ENCODE measurements at places on chromosomes 1 and 21.

DNA sequence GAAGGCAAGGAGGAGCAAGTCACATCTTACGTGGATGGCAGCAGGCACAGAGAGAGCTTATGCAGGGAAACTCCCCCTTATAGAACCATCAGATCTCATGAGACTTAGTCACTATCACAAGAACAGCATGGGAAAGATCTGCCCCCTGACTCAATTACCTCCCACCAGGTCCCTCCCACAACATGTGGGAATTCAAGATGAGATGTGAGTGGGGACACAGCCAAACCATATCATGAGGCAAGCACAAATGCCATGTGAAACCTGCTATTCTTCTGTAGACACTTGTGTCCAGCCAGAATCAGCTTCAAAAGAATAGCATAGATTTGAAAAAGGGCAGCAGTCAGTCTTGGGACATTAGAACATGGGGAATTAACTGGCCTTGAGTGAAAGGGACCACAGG, 32.2 kb upstream of the UBE2U start:
- DNase-seq, result no peak

DNA sequence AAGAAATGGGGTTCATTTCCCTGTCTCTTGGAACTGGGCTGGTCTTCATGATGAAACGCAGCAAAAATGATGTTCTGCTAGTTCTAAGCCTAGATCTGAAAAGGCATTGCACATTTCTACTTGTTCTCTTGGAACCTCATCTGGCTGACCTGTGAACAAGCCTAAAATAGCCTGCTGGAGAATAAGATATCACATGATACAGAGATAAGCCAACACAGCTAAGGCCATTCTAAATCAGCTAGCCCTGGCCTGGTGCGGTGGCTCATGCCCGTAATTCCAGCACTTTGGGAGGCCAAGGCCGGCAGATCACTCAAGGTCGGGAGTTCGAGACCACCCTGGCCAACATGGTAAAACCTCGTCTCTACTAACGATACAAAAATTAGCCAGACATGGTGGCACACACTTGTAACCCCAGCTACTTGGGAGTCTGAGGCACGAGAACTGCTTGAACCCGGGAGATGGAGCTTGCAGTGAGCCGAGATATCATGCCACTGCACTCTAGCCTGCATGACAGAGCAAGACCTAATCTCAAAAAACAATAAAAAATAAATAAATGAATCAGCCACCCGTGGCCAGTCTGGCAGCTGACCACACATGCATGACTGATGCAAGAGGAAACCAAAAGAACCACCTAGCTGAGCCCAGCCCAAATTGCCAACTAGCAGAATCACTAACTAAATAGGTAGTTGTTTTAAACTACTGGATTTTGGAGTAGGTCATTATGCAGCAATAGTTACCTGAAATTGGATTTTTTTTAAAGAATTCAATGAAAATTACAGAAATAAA, 18.0 kb downstream of the CD244 start:
- no peak for DNase-seq

DNA sequence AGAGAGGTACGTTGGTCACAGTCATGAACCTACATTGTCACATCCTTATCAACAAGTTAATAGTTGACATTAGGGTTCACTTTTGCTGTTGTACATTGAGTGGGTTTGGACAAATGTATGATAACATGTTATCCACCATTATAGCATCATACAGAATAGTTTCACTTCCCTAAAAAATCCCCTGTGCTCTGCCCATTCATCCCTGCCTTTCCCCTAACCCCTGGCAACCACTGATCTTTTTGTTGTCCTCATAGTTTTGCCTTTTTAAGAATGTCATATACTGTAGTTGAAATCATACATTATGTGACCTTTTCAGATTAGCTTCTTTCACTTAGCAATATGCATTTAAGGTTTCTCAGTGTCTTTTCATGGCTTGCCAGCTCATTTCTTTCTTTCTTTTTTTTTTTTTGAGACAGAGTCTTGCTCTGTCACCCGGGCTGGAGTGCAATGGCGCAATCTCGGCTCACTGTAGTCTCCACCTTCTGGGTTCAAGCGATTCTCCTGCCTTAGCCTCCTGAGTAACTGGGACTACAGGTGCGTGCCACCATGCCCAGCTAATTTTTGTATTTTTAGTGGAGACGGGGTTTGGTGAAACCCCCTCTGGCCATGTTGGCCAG, 50.6 kb downstream of the UCK2 start:
- DNase-seq, result no peak

GRCh38 chr1:89725631-89726030, 92.7 kb downstream of the LRRC8C start:
- no peak for DNase-seq

GRCh38 chr1:116374353-116375147, 1.5 kb downstream of the ATP1A1 start:
- no peak for DNase-seq

GRCh38 chr1:33893147-33893830, 29.4 kb downstream of the HMGB4 start:
- no peak for DNase-seq

- DNase-seq, result no peak
Measured at GRCh38 chr21:36350282-36350910, 30.4 kb downstream of the MORC3 start.

GRCh38 chr1:19229828-19230325, 19.8 kb upstream of the UBR4 start:
- no peak for DNase-seq

GRCh38 chr1:218869276-218869675, 304.4 kb upstream of the LYPLAL1 start:
- DNase-seq, result no peak

DNA sequence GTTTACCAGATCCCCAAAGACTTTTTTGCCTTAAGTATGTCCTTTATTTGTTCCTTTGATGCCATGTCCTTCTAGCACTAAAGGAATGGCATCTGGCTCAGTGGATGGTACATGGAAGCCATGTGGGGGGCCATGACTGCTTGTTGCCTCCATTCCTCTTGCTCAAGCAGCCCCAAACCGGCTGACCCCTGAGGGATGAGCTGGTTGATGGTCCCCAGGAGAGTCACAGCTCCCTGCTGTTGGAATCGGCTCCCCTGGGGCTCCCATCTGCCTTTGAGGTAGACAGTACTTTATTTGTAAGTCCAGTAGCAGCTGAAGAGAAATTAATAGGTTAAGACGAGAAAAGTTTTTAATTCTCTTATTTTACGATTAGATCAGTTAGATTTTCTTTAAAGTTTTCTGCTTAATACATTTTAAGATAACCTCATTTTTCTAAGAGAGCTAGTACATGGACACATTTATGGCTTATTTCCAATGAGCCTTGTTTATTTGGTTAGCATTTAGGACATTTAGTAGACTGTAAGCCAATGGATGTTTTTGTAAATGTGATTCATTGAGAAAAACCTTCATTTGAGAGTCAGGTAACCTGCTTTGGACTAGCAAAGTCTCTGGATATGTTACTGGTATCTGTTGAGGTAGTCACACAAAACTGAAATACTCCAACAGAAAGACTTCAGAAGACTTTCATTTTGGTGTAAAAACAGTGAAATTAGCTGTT, 88.2 kb downstream of the CAMTA1 start:
- DNase-seq, result no peak

DNA sequence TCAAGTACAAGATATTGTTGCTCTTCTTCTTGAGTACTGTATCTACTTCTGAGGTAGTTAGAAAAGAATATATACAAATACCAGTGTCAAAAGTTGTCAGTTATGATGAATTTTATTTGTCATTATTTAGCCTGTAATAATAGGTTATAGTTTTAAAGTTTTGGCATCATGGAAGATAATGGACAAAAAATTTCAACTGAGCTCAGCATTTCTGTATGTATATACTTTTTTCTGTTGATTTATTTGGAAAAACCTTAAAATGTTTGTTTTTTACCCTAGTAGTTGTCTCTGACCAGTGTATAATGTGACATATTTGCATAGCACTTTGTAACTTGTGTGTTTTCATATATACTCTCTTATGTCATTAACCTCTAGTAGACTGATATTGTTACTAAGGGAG, 11.1 kb downstream of the SLC35A3 start:
- no peak for DNase-seq

DNA sequence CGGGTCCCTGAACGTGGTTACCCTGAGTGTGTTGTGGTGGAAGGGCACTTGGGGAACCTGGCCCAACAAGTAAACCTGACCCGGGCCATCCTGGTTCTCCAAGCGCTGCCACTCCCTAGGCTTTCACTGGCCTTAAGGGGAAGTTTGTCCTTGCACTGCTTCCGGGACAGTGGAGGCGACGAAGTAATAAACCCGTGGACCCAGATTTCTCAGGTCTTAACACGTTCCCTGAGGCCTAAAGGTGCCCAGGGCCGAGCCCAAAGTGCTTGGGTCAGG, 261 bp upstream of the CCDC24 start:
- DNase-seq, result no peak

- no peak for DNase-seq
Measured at GRCh38 chr1:199113265-199113869, 474.5 kb downstream of the PTPRC start.

DNA sequence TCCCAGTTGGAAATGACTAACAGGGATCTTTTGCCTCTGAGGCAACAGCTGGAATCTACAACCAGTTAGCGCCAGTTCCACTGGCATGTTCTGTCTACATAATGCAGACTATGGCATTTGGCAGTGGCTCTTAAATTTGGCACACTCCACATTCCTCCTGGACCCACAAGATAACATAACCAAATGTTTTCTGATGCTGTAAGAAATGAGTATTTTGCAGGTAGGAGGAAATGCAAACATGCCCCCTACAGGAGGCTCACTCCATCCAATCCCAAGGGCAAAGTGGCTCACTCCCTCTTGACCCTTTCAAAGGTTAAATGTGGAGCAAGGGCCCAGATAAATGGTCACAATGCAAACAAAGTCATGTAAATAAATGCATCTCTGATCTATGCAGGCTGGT, 129.2 kb upstream of the PROX1 start:
- no peak for DNase-seq

GRCh38 chr1:89465201-89465600, 59.4 kb upstream of the LRRC8B start:
- no peak for DNase-seq

GRCh38 chr1:114316204-114316603, 162.5 kb upstream of the SYT6 start:
- DNase-seq, result no peak

- DNase-seq, result peak; percentile 52
Measured at GRCh38 chr1:225772323-225772768, 5.3 kb upstream of the SRP9 start.

DNA sequence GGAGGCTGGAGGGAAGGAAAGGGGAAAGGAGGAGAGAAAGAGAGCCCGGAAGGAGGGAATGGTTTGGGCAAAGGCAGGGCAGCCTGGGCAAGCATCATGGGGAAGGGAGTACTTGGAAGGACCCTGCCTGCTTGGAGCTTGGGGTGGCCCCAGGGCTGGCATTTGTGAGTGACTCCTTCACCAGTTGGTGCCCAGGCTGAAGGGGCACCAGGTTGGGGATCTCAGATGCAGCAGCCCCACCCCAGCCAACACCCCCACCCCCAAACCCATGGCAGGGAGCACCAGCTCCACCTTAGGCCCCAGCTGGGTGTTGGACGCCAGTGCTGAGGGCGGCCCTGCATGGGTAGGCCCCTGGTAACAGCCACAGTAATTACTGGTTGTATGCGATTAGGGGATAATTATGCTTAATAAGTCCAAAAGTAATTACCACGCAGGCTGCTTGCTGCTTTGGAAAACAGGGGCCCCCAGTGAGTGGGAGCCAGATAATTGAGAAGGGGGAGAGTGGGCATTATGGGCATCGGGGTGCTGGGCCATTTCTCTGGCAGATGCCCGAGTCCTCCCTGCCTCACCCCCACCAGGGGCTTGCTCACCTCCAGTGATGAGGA, 78.3 kb downstream of the VWA5B1 start:
- peak; percentile 88 for DNase-seq

DNA sequence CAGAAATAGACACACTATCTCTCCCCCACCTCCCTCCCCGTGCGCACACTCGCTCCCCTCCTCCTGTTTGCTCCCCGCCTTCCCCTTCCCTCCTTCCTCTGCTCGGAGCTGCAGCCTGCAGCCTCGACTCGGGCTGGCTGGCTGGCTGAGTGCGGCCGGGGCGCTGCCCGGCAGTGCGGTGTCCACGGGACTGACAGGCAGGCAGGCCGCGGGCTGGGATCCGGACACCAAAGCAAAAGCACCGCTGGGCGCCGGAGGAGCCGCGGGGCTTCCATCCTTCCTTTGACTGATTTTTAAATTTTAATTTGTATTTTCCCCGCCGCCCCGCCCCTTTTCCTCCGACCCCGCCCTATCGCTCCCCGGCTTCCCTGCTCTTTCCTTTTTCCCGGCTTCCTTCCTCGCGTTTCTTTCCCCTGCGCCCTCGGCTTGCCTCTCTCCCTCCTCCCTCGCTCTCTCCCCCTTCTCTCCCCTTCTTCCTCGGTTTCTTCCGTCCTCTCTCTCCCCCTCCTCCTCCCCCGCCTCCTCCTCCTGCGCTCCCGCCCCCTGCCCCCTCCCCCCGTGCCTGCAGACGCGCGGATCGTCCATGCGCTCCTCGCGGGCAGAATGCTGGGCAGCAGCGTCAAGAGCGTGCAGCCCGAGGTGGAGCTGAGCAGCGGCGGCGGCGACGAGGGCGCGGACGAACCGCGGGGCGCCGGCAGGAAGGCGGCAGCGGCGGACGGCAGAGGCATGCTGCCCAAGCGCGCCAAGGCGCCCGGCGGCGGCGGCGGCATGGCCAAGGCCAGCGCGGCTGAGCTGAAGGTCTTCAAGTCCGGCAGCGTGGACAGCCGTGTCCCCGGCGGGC, 109.4 kb downstream of the NAV1 start:
- peak; percentile 67 for DNase-seq

All from NCI-H1105 treated with DMSO at 0.1 percent for 48 hours (cell line).